ENCODE measurements at places on chromosomes 3 and 15.

- no peak for DNase-seq
Observed at GRCh38 chr3:38487323-38487722, 8.8 kb upstream of the EXOG start.

GRCh38 chr3:167913219-167913835 lies 177.8 kb downstream of the SERPINI1 start:
- DNase-seq: peak; percentile 43

- DNase-seq: no peak
Observed at GRCh38 chr3:60673123-60673522, 578.1 kb downstream of the FHIT start.

GRCh38 chr3:110184536-110184935 lies 847.2 kb upstream of the DPPA4 start:
- DNase-seq: no peak

GRCh38 chr3:191268737-191269136 lies 60.5 kb upstream of the CCDC50 start:
- DNase-seq: no peak

DNA sequence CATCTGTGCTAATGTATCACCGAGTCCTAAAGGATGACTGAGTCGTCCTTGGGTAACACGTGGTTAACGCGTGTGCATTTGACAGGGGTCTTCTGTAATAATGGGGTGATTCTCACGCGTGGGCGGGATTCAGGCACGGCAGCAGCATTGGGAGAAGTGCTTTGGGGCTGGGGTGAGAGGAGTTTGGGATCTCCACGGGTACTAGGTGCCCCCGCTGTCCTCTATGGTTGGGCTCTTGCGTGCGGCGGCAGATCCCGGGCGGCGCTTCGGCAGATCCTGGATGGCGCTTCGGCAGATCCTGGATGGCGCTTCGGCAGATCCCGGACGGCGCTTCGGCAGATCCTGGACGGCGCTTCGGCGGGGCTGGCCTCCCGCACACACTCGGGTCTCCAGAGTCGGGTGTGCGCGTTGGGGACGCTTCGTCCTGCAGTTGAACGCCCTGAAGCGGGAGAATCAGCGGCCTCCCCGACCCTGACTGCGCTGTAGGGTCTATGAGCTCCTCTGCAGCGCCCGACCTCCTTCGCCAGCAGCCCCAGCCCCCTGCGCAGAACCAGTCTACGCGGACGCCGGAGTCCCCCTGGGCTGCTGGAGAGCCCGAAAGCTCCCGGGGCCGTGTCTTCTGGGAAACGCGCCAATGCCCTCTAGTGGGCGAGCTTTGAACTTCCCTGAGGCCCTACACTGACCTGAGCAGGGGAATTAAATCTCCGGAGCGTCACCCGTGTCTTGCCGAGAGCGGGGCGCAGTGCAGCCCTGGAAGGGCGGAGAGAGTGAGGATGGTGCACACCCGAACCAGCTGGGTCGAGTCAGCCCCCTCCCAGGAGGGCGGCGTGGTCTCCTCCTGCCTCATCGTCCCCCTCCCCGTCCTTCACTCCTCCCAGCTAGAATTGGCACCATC lies 48.1 kb upstream of the EPHB3 start:
- peak; percentile 54 for DNase-seq

GRCh38 chr15:59443341-59444072 lies 5.5 kb downstream of the FAM81A start:
- DNase-seq: peak; percentile 16

GRCh38 chr15:90266485-90266884 lies 1.0 kb downstream of the NGRN start:
- DNase-seq: no peak

GRCh38 chr3:85297291-85297690 lies 338.5 kb downstream of the CADM2 start:
- no peak for DNase-seq

DNA sequence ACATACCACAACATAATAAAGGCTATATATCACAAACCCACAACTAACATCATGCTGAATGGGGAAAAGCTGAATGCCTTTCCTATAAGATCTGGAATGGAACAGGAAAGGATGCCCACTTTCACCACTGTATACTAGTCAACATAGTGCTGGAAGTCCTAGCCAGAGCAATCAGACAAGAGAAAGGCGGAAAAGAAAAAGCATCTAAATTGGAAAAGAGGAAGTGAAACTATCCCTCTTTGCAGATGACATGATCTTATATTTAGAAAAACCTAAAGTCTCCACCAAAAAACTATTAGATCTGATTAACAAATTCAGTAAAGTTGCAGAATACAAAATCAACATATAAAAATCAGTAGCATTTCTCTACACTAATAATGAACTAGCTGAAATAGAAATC lies 14.6 kb upstream of the PIK3CA start:
- no peak for DNase-seq

DNA sequence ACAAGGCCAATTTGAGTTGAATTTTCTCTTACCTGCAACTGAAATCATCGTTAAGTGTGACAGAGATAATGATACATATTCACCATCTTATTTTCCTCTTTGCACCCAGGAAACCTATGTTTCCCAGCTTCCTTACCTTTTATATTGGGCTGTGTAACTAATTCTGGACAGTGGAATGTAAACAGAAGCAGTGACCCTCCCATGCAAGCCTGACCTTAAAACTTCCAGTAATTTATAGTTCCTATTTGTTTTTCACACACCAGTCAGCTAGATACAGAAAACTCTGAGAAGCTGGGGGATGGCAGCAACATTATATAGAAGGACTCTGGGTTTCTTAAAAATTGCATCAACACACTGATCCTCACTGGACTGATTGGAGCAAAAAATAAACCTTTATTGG lies 4.5 kb upstream of the ZNF280D start:
- DNase-seq: no peak

DNA sequence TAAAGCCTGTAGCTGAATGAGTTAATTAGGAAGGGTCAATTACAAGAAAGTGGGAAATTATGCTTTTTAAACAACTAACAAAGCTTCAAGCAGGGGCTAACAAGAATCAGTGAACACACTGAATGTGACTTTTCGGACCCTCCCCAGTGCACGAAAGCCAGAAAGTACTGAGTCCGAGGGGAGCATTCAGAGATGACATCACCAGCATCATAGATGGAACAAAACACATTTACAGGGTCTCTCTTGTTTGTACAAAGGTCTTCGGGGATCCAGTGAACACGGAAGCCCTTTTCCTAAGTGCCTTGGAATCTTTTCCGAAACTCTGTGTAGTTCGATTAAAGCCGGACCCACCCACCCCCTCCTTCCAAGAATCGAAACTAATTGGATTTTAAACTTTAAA lies 829 bp downstream of the DCP1A start:
- no peak for DNase-seq

DNA sequence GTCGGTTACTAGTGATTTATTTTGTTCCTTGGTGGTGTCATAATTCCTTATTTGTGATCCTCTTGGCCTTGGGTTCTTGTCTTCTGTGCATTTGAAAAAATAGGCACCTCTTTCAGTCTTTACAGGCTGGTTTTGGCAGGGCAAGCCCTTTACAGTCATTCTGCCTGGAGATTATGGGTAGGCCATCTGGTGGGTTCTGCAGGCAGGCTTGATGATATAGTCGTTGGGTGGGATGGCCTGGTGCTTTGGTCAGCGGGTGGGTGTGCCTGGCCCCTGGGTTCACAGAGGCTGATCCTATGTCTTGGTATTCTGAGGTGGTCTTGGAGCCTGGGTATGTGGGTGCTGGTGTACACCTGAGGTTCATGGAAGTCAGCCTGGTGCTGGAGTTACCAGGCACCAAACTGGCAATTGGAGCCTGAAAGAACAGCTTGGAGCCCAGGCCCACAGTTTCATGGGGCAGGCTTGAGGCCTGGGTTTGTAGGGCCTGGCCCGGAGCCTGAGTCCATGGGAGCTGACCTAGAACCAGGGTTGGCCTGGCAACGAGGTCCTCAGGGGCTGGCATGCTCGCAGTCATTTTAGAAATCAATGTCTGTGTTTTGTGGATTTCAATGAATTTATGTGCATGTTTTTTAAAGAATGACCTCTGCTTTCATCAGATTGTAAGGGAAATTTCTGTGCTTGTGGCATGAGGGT lies 63.3 kb downstream of the DOCK3 start:
- DNase-seq: no peak

- DNase-seq: no peak
Observed at GRCh38 chr3:78724859-78725258, 1042.9 kb downstream of the ROBO1 start.

- peak; percentile 20 for DNase-seq
Observed at GRCh38 chr3:189766416-189766815, 135.2 kb downstream of the TP63 start.

- peak; percentile 88 for DNase-seq
Observed at GRCh38 chr3:45915518-45916231, 27.6 kb upstream of the CXCR6 start.

DNA sequence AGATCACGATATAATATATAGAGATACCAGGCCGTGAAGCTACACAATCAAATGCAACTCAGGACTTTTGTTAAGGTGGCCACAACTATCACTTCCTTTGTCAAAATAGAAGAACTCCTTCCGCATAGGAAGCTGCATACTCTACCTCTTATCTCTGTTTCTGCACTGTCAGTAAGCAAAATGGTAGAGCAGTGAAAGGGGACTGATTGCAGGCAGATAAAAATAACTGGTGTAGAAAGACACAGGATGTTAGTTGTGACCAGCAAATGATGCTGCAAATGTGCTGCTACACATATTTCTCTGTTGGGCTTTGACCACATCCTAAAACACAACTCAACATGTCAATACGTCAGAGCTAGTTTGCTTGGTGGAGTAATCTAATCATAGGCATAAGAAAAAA lies 16.3 kb upstream of the TRAT1 start:
- DNase-seq: no peak

DNA sequence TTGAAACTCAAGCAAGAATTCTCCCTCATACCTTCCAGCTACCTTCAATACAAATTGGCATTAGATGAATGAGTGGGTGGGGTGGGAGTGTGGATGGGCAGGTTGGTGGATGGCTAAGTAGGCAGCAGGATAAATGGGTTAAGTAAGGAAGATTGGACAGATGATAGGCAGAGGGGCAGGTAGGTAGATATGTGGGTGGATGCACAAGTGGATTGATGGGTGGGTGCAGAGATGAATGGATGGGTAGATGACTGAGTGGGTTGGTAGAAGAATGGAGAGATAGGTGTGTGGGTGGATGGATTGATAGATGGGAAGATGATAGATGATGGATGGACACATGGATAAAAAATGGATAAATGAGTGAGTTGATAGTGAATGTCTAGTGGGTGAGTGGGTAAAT lies 27.6 kb downstream of the VIPR1 start:
- no peak for DNase-seq

DNA sequence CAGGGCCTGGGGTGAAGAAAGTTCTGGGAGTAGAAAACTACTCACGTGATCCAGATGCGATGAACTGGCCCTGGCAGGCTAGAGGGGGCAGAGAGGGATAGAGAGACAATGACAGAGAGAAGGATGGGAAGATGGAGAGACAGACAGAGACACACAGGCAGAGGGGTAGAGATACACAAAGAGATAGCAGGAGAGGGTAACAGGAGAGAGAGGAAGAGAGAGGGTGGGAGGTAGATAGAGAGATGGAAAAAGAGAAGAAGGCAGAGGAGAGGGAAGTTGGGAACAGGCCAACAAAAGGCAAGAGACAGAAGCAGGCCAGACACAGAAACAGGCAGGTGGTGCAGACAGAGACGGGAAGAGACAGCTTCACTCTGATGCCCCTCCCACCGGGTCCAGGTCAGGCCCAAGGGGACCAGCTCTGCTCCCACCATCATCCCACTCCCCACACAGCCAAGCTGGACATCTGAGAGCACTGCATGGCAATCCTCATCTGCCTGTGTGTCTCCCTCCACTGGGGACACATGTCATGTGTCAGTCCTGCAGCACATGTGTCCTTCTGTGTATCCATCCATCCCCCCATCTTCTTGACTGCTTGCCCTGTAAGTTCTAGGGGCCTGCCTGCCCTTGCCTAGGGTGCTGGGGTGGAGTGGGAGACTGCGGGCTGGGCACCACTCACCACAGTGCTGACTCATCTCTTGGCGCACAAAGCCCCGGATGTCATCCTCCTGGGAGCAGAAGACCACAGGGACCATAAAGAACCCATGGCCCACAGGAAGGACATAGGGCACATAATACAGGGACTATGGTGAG lies 2.2 kb upstream of the UCN2 start:
- peak; percentile 61 for DNase-seq

- no peak for DNase-seq
Observed at GRCh38 chr3:29441422-29441821, 160.6 kb downstream of the RBMS3 start.

DNA sequence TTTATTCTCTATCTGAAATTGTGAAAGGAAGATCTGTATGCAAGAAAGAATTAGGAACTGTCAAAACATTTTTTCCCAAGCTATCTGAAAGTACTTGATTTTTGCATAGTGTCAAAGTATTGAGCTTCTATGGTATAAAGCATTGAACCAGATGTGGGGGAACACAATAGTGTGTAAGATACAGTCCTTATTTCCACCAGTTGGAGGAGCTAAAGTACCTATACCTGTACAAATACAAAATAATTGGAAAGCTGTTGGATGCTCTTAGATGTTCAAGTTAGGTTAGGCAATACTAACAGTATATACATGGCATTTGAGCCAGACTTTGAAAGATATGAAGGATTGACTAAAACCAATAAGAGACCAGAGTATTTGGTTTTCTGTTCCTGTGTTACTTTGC lies 148.4 kb downstream of the B3GALNT1 start:
- DNase-seq: peak; percentile 59

- no peak for DNase-seq
Observed at GRCh38 chr3:53712817-53713388, 133.3 kb downstream of the CHDH start.

GRCh38 chr3:99663977-99664376 lies 25.6 kb downstream of the COL8A1 start:
- DNase-seq: no peak

GRCh38 chr3:45124352-45124751 lies 21.8 kb downstream of the CDCP1 start:
- peak; percentile 98 for DNase-seq

DNA sequence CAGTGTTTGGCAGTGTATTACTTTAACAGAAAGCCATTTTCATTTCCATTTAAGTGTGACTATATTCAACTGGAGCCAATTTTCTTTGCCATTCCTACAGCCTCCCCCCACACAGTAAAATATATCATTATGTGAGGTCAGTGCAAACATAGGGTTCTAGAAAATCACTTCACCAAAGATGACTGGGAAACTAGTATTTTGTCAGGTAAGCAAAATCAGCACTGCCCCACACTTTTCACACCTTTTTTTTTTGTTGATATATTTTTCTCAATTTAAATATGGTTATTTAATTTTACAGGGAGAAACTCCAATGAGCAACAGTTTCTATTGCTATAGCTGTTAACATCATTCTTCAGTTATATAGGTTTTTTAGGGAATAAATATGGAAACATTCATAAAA lies 29.7 kb downstream of the MKRN2OS start:
- DNase-seq: no peak

GRCh38 chr3:1477669-1478068 lies 384.8 kb downstream of the CNTN6 start:
- no peak for DNase-seq

DNA sequence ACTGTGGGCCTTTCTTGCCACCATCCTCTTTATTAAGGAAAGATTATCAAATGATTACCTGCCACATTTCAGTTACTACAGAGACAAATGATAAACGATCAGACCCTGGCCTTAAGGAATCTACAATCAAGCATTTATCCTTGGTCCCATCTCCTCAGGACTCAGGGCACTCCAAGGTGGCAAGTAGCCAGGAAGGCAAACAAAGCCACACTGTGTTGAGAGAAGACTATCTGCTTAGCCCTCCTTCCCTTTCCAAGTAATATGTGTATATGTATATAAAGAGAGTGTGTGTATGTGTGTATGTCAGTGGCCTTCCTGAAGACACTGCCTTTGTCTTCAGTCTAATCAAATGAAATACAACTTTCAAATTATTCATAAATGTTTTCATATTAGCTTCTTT lies 490.1 kb upstream of the ATP11B start:
- DNase-seq: no peak

GRCh38 chr15:98433346-98433745 lies 215.0 kb upstream of the IGF1R start:
- DNase-seq: no peak
